Activated CD8-positive, alpha-beta T cell treated with anti-CD3 and anti-CD28 coated beads for 36 hours (primary cell): ENCODE measurements at places on chromosomes 4 and X. TPM values are rescaled to one million over a fixed set of nuclear protein-coding genes. Genes with fewer than 3 reads are reported as not detected.

DNA sequence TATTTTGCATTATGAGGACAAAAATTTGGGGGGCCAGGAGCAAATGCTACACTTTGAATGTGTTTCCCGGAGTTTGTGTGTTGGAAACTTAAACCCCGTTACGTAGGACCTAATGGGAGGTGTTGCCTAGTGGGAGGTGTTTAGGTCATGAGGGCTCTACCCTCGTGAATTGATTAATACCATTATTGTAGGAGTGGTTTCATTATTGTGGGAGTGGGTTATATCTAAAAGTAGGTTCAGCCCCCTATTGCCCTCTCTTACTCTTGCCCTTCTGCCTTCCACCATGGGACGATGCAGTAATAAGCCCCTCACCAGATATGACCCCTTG is 15.5 kb downstream of the UBA6 start:
- H3K27ac ChIP-seq, result peak overlapping the region; percentile 80
- H3K27me3 ChIP-seq, result no peaks in the 10 kb centered on the region
- H3K4me1 ChIP-seq, result peaks cover 33% of the 10 kb centered on the region
- no peak for DNase-seq
- H3K4me3 ChIP-seq, result no peak overlapping the region
- H3K36me3 ChIP-seq, result peaks cover 34% of the 10 kb centered on the region

GRCh38 chr4:151866592-151866918 is 105.7 kb upstream of the GATB start:
- no peak for DNase-seq
- no peak overlapping the region for H3K4me3 ChIP-seq
- no peaks in the 10 kb centered on the region for H3K36me3 ChIP-seq
- H3K4me1 ChIP-seq, result no peaks in the 10 kb centered on the region

GLUD2 gene
- 0.56 TPM for total RNA-seq

- H3K4me3 ChIP-seq, result no peak overlapping the region
- DNase-seq, result no peak
- H3K27me3 ChIP-seq, result peaks cover 26% of the 10 kb centered on the region
- no peak overlapping the region for H3K27ac ChIP-seq
- no peaks in the 10 kb centered on the region for H3K36me3 ChIP-seq
- H3K4me1 ChIP-seq, result no peaks in the 10 kb centered on the region
Measured at GRCh38 chr4:9800848-9801247, 19.4 kb downstream of the DRD5 start.

SPANXN3 gene
- not detected for total RNA-seq

DNA sequence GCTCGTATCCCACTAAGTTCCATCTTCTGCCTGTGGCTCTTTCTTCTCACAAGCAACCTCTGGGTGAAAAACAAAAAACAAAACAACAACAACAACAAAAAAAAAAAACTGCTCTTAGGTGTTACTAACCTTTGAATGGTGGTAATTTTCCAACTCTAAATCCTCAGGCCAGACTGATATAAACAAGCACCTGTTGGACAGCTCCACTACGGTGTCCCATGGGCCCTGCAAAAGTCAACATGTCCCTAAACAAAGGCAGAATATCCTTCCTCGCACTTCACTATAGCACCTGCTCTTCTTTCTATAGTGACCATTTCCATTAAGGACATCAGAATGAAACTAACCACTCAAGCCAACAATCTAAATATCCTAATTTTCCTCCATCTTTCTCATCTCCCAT is 54.6 kb upstream of the PARM1 start:
- no peak overlapping the region for H3K4me3 ChIP-seq
- DNase-seq, result no peak
- H3K27me3 ChIP-seq, result peaks cover 22% of the 10 kb centered on the region
- H3K27ac ChIP-seq, result no peak overlapping the region

DNA sequence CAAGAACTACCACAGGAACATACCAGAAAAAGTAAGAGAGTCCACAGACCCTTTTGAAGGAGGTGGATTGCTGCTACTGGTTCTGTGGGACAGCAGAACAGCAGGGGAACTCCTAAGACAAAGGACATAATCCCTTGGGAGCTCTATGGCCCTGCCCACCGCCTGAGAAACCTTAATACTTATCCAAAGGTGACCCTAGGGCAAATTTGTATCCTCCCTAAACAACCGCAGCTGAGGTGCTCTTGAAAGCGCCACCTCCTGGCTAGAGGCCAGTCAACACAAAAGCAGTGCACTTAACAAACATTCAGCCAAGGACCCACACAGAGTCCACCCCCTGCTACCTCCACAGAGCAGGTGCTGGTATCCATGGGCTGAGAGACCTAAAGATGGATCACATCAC is 136.8 kb downstream of the ADAM29 start:
- no peak for DNase-seq
- no peak overlapping the region for H3K4me3 ChIP-seq
- H3K27ac ChIP-seq, result no peak overlapping the region

DNA sequence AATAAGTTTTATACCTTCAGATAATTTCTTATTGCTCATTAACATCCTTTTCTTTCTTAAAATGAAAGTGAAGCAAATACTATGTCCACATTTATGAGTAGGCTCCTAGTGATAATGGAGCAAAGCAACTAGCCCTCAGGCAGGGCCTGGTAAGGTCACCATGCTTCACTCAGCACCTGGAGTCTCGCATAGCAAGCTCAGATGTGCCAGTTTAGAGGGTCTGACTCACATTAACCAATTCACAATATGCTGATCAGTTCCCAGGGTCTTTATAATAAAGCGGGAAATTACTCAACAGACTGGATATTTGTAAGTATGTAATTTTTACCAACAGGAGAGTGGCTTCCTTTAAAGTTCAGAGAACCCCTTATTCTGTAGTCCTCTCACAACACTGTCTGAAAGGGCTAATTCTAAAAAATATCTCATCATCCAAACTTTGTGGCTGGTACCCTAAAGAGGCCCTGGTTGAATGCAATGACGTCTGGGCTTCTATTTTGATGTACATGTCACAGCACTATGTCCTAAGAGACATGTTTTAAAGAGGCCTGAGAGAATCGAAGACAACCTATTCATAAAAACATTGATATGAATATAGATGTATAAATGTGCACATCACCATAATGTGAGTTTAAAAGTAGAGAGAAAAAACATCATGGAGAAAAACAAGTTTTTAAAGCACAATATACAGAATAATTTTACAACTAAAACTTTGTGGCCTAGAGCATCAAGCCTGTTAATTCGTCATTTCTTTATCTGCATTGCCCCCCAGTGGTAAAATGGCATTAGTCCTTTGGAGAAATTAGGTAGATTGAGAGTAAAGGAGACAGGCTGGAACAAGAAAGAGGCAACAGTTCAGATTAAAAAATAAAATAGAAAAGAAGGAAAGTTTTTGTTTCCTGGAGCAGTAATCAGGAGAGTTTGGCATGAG is 44.3 kb downstream of the IL21 start:
- no peaks in the 10 kb centered on the region for H3K36me3 ChIP-seq
- peak; percentile 45 for DNase-seq
- H3K4me3 ChIP-seq, result no peak overlapping the region
- peaks cover 29% of the 10 kb centered on the region for H3K4me1 ChIP-seq

DNA sequence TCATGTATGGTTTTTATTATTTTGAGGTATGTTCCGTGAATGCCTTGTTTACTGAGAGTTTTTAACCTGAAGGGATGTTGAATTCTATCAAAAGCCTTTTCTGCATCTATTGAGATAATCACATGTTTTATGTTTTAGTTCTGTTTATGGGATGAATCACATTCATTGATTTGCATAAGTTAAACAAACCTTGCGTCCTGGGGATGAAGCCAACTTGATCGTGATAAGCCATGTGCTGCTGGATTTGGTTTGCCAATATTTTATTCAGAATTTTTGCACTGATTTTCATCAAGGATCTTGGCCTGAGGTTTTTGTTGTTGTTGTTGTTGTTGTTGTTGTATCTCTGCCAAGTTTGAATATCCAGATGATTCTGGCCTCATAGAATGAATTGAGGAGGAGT is 43.8 kb downstream of the CDX4 start:
- no peak overlapping the region for H3K4me3 ChIP-seq
- no peaks in the 10 kb centered on the region for H3K36me3 ChIP-seq
- DNase-seq, result no peak
- no peak overlapping the region for H3K27ac ChIP-seq
- H3K4me1 ChIP-seq, result no peaks in the 10 kb centered on the region

DNA sequence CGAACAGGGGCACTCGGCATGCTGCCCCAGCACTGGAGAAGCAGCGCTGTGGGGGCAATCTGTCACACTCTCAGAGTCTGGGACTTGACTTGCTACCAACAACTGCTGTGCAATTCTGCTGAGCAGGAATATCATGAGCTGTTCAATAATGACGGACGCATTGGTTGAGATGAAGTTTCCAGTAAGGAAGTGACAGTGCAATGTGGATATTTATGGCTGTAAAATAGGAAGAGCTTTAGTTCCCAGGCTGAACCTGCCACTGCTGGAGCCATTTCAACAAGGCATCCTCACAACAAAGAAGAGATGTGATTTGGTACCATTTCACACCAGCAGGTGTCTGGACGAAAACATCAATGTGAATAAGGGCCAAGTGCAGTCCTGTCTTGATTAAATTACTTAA is 24.2 kb downstream of the CHST7 start:
- no peak for DNase-seq
- H3K36me3 ChIP-seq, result peaks cover 9% of the 10 kb centered on the region
- no peak overlapping the region for H3K27ac ChIP-seq
- H3K27me3 ChIP-seq, result no peaks in the 10 kb centered on the region
- no peaks in the 10 kb centered on the region for H3K4me1 ChIP-seq
